ENCODE measurements at places on chromosomes 13 and 19.

GRCh38 chr13:103140001-103140671 lies 73.9 kb upstream of the SLC10A2 start:
- DNase-seq = no peak

- DNase-seq = no peak
Measured at GRCh38 chr13:45468635-45469034, 3.9 kb downstream of the COG3 start.

GRCh38 chr13:110132225-110132982 lies 174.6 kb downstream of the COL4A1 start:
- DNase-seq = no peak

- no peak for DNase-seq
Measured at GRCh38 chr19:45955905-45956608, 17.6 kb downstream of the NOVA2 start.

- DNase-seq = no peak
Measured at GRCh38 chr13:19581675-19582074, 20.3 kb upstream of the TPTE2 start.

DNA sequence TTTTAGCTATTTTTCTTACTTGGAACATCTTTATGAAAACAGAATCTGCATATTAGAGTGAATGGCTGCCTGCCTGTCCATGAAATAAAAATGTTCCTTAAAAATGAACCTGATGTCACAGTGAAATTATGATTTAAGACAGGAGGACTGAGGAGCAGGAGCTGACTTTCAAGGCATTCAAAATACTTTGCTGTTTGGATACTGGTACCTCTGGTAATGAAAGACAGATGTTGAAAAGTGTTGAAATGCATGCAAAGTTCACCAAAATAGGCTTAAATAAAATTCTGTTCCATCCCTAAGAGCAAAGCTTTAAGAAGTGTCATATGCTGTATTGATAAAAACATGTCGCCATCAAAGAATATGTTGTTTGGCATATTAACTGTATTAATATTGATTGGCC lies 1.7 kb downstream of the ARHGEF7 start:
- no peak for DNase-seq

- DNase-seq = no peak
Measured at GRCh38 chr13:94369972-94370436, 109.5 kb downstream of the DCT start.

DNA sequence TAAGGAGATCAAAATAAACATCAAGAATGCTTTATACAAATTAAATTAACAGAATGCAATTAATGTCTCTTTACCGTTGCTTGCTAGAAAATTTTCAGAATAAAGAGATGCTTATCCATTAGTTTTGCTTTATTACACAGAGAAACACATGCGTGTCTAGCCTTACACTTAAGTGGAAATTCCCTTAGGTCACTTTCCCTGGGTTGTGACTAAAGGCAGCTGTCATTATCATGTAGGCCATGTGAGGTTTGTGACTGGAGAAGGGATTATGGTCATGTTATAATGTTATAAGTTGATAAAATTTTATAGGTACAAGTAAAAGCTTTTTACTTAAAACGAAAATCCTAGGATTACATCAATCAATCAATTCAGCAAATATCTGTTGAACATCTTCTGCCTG lies 121.0 kb downstream of the KCNRG start:
- DNase-seq = no peak

All from LoVo (cell line).